ENCODE measurements at places on chromosomes 7 and 10.

GRCh38 chr7:157670490-157671357 is 333.9 kb downstream of the DNAJB6 start:
- DNase-seq, result no peak

GRCh38 chr7:41529831-41530230 is 173.1 kb downstream of the INHBA start:
- no peak for DNase-seq

DNA sequence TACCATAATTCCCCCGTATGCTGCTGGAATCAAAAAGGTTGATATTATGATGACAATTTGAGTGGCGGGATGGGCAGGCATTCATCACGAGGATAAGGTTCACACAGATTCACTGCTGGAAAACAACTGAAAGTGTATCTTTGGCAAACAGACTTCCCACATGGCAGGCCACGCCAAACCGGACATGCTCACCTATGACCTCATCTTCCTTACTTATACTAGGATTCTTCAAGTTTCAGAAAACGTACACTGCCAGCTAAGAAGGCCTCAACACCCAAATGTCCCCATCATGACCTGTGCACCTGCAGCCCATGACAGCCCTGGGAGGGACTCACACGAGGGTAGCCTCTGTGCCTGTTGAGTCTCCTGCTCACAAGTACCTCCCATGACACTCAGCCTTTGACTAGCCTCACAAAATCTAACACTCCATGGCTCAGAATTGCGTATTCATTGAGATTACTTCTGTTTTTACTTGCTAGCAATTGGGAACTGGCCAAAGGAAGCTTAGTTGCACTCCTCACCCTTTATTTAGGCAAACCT is 259.0 kb upstream of the GHITM start:
- no peak for DNase-seq

GRCh38 chr10:101233443-101233842 is 4.2 kb upstream of the LBX1 start:
- DNase-seq, result no peak

- DNase-seq, result no peak
Observed at GRCh38 chr7:25402532-25402931, 174.2 kb upstream of the NPVF start.

DNA sequence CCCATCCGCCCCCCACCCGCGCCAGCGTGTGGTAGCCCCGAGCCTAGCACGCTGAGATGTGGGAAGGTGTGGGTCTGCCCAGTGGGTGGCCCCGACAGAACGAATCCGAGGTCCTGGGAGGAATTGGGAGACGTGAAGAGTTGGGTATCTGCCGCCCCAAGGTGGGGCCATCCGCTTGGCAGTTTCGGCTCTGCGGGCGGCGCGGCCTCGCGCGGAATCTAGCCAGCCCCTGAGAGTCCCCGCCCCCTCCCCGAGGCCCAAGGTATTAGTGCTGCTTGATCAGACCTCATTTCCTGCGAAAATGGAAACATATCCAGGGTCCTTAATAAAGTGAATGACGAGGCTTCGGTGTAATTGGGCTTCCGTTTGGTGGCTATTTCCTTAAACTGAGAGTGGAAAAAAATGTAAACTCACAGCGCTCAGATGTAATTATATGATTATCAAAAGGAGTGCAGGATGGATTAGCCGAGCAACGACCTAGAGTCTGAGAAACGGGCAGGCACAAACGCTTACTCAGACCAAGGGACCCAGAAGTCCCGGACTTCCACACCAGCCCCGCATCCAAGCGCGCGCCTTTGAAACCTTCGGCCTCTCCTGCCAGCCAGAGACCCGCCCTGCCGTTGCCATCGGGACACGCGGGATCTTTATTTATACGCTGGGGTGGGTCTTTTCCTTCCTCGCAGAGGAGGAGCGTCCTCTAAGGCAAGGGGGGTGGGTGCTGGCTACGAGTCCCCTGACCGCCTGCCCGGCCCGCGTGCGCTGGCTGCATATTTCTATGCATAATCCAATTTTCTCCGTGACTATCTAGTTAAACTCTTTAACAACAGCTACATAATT is 12.8 kb downstream of the LBX1 start:
- no peak for DNase-seq

DNA sequence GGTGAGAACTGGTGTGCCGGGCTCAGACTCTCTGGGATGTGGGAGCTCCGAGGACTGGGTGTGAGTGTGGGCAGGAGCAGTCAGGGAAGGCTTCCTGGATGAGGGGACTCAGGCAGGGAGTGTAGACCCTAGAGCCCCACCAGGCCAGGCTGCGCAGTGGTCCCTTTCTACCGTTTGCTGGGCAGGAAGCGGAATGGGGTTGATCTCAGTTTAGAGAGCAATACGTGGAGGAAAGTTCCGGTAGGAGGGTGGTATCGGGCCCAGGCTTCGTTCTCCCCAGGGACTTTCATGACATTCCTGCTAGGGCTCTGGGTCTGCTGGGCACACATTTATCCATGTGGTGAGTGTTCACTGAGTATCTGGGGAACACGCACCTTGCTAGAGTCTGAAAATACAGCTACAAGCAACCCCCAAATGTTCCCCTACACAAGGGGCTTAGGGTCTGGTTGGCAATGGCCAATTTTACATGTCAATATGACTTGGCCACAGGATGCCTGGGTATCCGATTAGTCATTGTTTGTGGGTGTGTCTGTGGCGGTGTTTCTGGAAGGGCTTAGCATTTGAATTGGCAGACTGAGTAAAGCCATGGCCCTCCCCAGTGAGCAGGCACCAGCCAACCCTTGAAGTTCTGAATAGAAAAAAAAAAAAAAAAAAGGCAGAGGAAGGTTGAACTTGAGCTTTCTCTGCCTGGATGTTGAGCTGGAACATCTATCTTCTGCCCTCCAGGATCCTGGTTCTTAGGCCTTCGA is 20.8 kb downstream of the GHRHR start:
- no peak for DNase-seq

GRCh38 chr7:156544919-156545715 is 95.5 kb upstream of the RNF32 start:
- no peak for DNase-seq

DNA sequence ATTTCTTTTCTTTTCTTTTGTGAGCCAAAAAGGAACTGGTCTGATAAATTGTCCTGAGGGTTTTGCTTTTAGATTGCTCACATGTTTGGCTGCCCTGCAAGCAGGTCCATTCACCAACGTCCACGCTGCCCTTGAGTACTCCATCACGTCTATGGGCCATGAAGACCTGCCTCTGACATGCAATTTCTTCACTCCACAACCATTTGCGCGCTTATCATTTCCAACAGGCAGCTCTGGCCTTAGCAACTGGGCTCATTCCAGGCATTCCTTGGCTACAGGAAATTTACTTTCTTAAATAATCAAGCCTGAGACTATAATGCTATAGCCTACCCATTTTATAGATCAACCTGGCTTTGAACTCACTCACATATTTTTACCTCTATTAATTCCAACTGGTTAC is 408.3 kb upstream of the C7orf33 start:
- no peak for DNase-seq

DNA sequence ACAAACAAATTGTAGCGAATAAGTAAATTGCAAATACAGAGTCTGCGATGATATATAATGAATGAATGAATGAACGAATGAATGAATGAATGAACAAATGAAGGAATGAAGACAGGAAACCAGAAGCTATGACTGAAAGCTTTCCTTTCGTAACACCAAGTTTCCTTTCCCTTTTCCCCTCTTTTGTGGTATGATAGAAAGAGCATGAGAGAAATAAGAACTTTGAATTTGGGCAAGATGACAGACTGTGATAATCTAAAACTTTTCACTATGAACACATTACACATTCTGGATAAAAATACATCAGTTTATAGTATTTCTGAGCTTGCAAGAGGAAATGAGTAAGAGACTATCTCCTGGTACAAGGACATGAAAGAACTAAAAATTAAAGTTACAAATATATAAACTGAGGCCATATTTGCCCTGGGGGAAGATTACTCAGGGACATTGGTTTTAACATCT is 8.4 kb upstream of the UCN3 start:
- no peak for DNase-seq

DNA sequence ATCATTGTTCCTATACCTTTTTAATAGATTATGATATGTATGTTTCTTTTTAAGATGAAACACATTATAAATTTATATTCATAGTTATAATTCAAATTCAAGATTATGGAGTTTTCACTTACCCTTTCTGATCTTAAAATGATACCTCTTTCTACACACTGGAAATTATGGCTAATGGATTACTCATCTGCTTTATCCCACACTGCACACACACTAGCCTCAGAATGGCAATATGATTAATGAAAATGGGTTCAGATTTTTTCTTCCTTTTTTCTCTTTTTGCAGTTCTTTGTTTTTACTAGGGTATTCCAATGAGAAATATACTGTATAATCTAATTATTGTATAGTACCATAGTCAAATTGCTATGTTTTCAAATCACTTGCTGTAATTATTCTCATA is 82.3 kb upstream of the FZD1 start:
- no peak for DNase-seq
